T-helper 22 cell (primary cell): ENCODE measurements at places on chromosomes 2 and 18.
A peak's percentile ranks its signal among the peaks of the same experiment; 100 is the strongest.

GRCh38 chr2:183034806-183035205 is 3.5 kb downstream of the NCKAP1 start:
- no peak for DNase-seq

GRCh38 chr18:26806224-26806623 is 59.3 kb downstream of the AQP4 start:
- no peak for DNase-seq

DNA sequence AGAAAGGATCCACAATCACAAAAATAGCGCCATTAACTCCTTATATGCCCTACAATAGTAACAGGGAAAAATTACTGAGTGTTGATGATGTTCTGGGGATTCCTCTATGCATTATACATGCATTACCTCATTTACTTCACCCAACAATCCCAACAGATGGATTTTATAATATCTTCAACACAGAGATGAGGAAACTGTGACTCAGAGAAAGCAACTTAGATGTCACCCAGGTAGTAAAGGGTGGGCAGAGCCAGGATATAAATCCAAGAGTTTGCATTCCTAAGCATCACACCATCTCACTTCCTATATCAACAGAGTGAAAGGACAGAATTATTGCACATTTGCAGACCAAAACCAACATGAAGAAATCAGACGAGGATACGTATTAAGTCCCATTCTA is 144.2 kb downstream of the TCF4 start:
- no peak for DNase-seq

DNA sequence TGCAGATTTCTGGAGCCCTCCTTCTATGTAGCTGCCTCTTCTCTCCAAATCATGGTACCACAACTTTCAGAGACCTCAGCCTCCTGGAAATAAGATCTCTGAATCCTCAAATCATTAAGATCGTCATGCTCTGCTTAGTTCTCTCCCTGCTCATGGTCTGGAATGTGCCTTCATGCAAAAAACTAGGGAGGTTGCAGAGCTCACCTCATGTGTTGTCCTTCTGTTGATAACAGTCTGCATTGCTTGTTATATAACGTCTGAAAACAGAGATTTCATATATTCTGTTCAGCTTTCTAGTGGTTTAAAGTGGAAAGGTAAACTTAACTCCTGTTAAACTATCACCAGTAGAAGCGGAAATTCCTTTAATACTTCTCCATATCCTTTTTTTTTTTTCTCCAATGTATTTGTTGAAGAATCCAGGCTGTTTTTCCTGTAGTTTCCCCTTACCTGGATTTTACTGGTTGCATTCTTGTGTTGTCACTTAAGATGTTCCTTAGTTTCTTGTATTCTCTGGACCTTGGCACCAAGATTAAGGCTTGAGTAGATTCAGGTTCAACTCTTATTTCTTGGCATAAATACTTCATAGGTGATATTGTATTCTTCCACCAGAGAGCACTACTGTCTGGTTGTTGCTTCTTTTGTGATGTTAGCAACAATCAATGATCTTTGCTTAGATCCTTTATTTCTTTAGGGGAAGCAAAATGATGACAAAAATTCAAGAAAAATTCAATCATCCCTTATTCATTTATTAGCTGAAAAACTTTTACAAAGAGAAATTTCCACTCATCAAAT is 211.3 kb downstream of the LOXHD1 start:
- no peak for DNase-seq

- DNase-seq: no peak
Observed at GRCh38 chr18:48662011-48662661, 123.3 kb downstream of the CTIF start.

DNA sequence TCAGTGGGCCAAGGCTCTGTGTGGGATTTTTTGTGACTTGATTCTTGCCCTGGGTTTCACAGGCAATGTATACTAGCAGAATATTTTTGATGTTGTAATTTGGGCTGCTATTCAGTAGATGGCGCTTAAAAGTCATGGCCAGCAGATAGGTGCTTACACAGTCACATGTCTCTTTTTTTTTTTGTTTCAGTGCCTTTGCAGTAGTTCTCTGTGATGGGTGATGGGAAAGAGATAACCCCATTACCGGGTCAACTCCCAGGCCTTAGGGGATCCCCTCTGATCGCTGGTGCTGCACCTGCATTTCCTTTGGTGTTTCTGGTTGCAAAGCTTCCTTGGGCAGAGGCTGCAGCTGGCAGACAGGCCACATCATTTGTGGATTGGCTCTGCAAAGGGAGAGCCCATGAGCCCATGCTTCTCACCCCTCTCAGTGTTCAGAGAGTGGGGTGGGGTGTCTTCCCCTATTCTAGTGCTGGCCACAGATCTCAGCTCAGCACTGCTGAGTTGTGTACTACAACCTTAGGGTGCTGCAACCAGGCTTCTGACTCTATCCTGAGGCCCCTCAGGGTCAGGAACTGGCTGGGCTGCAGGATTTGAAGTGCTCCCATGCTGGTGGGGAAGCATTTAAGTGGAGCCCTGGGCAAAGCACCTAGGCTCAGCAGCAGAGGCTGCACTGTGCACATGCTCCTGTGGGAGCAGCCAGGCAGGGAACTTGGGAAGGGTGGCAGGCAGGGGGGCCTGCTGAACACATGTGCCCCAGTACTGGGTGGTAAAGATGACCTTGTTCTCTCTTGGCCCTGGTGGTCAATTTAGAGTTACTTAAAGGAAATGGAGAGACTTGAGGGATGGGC is 219.8 kb upstream of the SPHKAP start:
- DNase-seq: no peak

GRCh38 chr18:22465859-22466457 is 48.2 kb upstream of the CTAGE1 start:
- DNase-seq: no peak

DNA sequence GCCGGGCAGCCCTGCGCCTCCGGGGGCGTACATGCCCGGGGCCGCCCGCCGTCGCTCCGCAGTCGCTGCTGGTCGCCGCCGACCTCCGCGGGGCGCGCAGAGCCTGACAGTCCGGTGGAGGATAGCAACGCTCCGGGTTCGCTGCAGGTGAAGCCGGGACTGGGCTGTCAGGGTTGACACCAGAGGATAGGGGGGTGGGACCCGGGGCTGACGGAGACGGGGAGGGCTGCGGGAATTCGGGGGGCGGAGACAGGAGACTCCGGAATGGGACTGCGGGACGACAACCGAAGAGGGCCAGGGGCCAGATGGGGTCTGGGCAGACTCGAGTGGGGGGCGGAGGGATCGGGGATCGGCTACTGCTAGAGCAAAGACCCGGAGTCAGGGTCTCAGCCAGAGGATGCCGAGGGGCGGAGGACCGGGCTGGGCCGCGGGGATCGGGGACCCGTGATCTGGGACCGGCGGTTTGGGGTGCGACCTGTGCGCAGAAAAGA is 403 bp downstream of the TMEM127 start:
- peak; percentile 36 for DNase-seq
